Epithelial cell of alveolus of lung (primary cell): ENCODE measurements at places on chromosomes 5 and 9. TPM values are rescaled to one million over a fixed set of nuclear protein-coding genes. Genes with fewer than 3 reads are reported as not detected.

CD274 gene
- total RNA-seq, result 2.5 and 3.7 TPM in 2 replicates

C5orf52 gene
- not detected in 2 replicates for total RNA-seq

ANKRD20A1 gene
- total RNA-seq, result 0.13 TPM in 1 of 2 replicates, not detected in the other

LIX1 gene
- total RNA-seq, result under 0.01 TPM in 1 of 2 replicates, not detected in the other

STING1 gene
- 45.4 and 64.8 TPM in 2 replicates for total RNA-seq

NKD2 gene
- total RNA-seq, result 2.1 and 102 TPM in 2 replicates

CCNH gene
- total RNA-seq, result 56.3 and 64.5 TPM in 2 replicates

TARS1 gene
- total RNA-seq, result 96.9 and 212 TPM in 2 replicates

FST gene
- total RNA-seq, result 57.1 and 65.2 TPM in 2 replicates

SLC36A2 gene
- not detected in 2 replicates for total RNA-seq

IL4 gene
- total RNA-seq, result not detected in 2 replicates

TERT gene
- total RNA-seq, result not detected in 2 replicates

N4BP3 gene
- total RNA-seq, result 1.6 and 2.8 TPM in 2 replicates

IGFBPL1 gene
- not detected in 2 replicates for total RNA-seq

HSD17B3 gene
- total RNA-seq, result not detected in 2 replicates

ENTREP1 gene
- total RNA-seq, result not detected in 2 replicates

SMIM23 gene
- not detected in 2 replicates for total RNA-seq

AQP7 gene
- total RNA-seq, result not detected in 2 replicates

SMIM3 gene
- 63.6 and 95.3 TPM in 2 replicates for total RNA-seq

SLC6A18 gene
- total RNA-seq, result not detected in 2 replicates

CD72 gene
- total RNA-seq, result 0.39 and 1.1 TPM in 2 replicates

SETX gene
- 32.7 TPM in 2 replicates for total RNA-seq

TLR4 gene
- total RNA-seq, result 0.64 and 1.4 TPM in 2 replicates

ARID3C gene
- total RNA-seq, result 0.13 TPM in 1 of 2 replicates, not detected in the other

GABRA1 gene
- total RNA-seq, result not detected in 2 replicates

IRX1 gene
- total RNA-seq, result 1.7 TPM in 1 of 2 replicates, not detected in the other

TMEM171 gene
- 0.24 and 13.7 TPM in 2 replicates for total RNA-seq

CTNND2 gene
- total RNA-seq, result not detected in 2 replicates

BARHL1 gene
- not detected in 2 replicates for total RNA-seq

FAM221B gene
- not detected in 2 replicates for total RNA-seq

TAF11L10 gene
- not detected in 2 replicates for total RNA-seq

GNG10 gene
- 69.5 and 91.9 TPM in 2 replicates for total RNA-seq

RFK gene
- 17.0 and 30.0 TPM in 2 replicates for total RNA-seq

KCNIP1 gene
- total RNA-seq, result not detected in 2 replicates

LCN15 gene
- total RNA-seq, result not detected in 2 replicates

GCNT1 gene
- total RNA-seq, result 3.5 and 20.0 TPM in 2 replicates

LHX3 gene
- total RNA-seq, result not detected in 2 replicates

F2R gene
- total RNA-seq, result 111 and 137 TPM in 2 replicates

ADRA1B gene
- 1.1 and 2.2 TPM in 2 replicates for total RNA-seq

ANXA1 gene
- 74.1 and 225 TPM in 2 replicates for total RNA-seq

CTSV gene
- total RNA-seq, result 0.24 and 2.1 TPM in 2 replicates

SGCD gene
- 3.8 and 7.0 TPM in 2 replicates for total RNA-seq

ADAMTS2 gene
- 29.2 and 83.8 TPM in 2 replicates for total RNA-seq

SYK gene
- under 0.01 and 0.16 TPM in 2 replicates for total RNA-seq

INSL4 gene
- total RNA-seq, result not detected in 2 replicates

DNM1 gene
- 8.7 and 23.2 TPM in 2 replicates for total RNA-seq

DNAH5 gene
- total RNA-seq, result 1.3 and 1.7 TPM in 2 replicates

NUTM2G gene
- total RNA-seq, result not detected in 2 replicates
